ENCODE measurements at places on chromosomes 12 and 14. TPM values are rescaled to one million over a fixed set of nuclear protein-coding genes. Genes with fewer than 3 reads are reported as not detected.

FBXW8 gene
- 22.7 TPM for total RNA-seq

HOXC13 gene
- not detected for total RNA-seq

NXPH4 gene
- total RNA-seq = 0.19 TPM

CLEC6A gene
- not detected for total RNA-seq

PGAM5 gene
- 66.8 TPM for total RNA-seq

BDKRB1 gene
- total RNA-seq = not detected

GPD1 gene
- under 0.01 TPM for total RNA-seq

SLCO1B1 gene
- not detected for total RNA-seq

FBXO21 gene
- total RNA-seq = 73.2 TPM

NTS gene
- total RNA-seq = not detected

C12orf54 gene
- not detected for total RNA-seq

ACVRL1 gene
- 629 TPM for total RNA-seq

ACSS3 gene
- 0.19 TPM for total RNA-seq

PLEKHG7 gene
- not detected for total RNA-seq

PCNX1 gene
- total RNA-seq = 53.2 TPM

PTPRQ gene
- total RNA-seq = not detected

CCDC184 gene
- 0.10 TPM for total RNA-seq

Data from vein endothelial cell (primary cell).